ENCODE measurements at places on chromosomes 3 and 15.

DNA sequence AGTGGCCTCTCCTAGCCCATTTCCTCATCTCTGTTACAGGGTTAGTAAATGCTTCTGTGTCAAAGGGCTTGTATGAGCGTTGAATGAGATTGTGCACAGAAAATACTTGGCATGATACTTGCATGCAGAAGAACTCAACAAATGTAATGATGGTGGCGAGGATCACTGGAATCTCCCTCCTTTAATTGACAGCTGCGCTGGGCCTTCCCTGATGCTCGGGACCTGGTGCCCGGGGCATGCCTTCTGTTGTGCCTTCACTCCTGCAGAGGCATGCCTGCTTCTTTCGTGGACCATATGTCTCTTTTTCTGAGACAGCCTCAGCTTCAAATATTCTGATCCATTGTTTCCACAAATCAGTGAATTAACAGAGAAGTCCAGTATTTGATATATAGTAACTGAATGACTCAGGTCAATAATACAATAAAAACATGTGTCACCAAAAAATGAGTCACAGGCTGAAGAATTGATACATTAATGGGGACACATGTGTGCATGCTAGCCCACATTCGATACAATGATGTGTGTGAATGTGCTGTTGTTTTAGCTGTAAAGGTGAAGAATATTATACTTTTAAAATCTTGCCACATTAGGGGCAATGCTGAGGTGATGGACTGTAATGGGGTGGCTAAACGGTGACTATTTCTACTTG lies 243.3 kb upstream of the TBL1XR1 start:
- DNase-seq: no peak

DNA sequence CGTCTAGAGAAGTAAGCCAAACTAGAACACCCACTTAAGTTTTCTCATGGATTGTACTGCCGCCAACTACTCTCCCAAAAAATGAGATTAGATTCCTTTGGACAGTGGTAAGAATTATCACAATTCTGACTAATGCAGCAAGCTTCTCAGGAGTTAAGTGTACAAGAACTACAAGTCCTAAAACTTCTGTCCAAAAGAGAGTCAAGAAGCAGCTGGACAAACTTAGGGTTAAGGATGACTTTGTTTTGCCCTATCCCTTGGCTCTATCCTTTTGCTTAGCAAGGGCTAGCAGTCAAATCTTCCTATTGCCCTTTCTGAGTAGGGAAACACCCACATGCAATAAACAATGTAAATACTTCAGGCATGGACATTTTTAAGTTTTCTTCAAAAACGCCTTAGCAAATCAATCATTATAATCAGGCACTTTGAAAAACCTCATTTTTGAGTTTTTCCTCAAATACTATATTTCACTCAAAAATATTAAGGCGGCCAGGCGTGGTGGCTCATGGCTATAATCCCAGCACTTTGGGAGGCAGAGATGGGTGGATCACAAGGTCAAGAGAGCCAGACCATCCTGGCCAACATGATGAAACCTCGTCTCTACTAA lies 19.5 kb downstream of the RAF1 start:
- no peak for DNase-seq

- no peak for DNase-seq
Measured at GRCh38 chr3:186472456-186473008, 71.6 kb downstream of the CRYGS start.

DNA sequence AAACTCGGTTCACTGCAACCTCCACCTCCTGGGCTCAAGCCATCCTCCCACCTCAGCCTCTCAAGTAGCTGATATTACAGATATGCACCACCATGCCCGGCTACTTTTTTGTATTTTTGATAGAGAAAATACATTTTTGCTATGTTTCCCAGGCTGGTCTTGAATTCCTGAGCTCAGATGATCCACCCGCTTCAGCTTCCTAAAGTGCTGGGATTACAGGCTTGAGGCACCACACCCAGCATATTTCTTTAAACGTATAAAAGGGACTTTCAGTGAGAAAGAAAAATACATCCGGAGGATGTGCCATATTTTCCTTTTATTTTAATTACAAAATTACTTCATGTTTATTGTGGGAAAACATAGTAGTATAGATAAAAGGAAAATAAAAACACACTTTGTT lies 55.2 kb downstream of the RPL39L start:
- DNase-seq: no peak

- DNase-seq: no peak
Measured at GRCh38 chr3:124172816-124173215, 180.9 kb upstream of the ROPN1 start.

GRCh38 chr3:143885780-143886427 lies 37.6 kb upstream of the SLC9A9 start:
- DNase-seq: no peak

All from stimulated activated CD8-positive, alpha-beta memory T cell treated with anti-CD3 and anti-CD28 coated beads, Interleukin-4, amount 100 ng/mL, for 48 hours (primary cell).